ENCODE measurements at places on chromosomes 13 and 19.

- no peak for DNase-seq
Observed at GRCh38 chr19:9808855-9809824, 9.7 kb downstream of the FBXL12 start.

- no peak for DNase-seq
Observed at GRCh38 chr19:38252941-38253691, 3.1 kb downstream of the PPP1R14A start.

- no peak for DNase-seq
Observed at GRCh38 chr19:52735734-52736133, 890 bp upstream of the ZNF611 start.

DNA sequence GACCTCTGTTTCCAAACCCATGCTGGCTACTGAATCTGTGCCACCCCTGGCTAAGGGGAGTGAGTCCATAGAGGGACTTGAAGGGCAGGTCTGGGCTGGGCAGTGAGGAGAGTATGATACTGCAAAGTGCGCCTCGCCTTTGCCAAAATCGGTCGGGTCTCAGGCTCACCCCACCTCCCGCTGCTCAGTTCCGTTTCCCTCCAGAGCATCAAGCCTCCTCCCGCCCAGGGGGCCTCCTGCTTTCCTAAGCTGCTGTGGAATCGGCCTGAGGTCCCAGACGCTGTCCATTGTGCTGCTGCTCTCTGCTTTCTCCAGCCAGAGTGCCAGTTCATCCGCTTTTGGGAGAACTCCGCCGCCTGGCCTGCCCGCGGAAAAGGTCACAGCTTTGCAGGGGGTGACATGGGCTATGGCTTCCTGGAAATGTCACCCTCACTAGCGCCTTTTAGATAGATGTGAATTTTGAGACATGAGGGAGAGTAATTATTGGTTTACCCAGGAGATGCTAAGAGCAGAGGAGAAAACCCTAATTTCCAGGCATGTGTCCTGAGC is 1418.4 kb downstream of the UQCRFS1 start:
- no peak for DNase-seq

GRCh38 chr13:103349211-103349980 is 283.2 kb upstream of the SLC10A2 start:
- DNase-seq = no peak

- no peak for DNase-seq
Observed at GRCh38 chr19:3782903-3783302, 3.3 kb downstream of the MATK start.

DNA sequence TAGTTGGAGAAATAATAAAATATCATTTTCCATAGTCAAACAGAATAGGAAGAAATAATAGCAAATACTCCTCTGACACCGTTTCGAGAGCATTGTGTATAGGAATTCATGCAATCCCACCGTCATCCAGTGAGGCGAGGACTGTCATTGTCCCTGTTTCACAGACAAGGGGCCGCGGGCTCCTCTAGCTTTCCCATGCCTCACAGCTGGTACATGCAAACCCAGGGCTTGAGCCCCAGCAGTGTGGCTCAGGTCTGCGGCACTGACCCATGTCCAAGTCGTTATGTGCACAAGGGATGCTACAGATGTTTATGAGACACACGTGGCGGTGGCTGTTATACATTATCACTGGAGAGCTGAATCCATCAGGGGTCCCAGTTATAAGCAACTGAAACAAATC is 18.5 kb upstream of the ATP11A start:
- DNase-seq = no peak

GRCh38 chr13:48496271-48497161 is 36.4 kb downstream of the RCBTB2 start:
- no peak for DNase-seq

DNA sequence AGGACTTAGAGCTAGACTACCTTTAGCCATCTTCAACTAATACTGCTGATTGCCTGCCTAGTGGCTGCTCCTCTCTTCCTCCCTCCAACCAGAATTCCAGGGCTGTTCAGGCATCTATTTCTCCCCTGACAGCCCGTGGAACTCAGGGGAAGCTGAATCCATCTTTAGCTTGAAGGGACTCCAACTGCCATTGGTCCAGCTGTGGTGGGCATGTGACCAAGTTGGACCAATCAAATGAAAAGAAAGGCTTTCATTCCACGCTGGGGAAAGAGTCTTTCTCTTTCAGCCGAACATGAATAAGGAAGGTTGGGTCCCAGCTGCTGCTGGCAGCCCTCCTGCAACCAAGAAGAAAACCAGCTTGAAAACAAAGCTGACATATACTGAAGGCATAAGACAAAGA is 168.5 kb upstream of the OBI1 start:
- DNase-seq = no peak

DNA sequence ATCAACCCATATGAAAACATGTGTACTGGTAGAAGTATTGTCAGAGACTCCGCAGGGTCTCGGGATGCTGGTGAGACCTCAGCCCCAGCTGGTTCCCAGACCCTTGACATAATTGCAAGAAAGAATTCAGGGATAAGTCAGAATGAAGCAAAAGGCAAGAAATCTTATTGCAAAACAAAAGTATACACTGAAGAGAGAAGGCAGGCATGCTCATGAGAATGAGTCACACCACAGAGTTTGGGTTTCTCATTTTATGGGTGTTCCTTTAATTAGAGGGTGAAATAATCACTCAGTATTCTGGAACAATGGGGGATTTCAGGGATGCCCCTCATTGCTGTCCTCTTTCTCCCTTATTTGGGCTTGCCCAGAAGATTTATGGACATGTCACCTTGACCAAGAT is 1423.8 kb upstream of the MIR17HG start:
- DNase-seq = no peak

GRCh38 chr13:104625201-104625600 is 1559.0 kb upstream of the SLC10A2 start:
- no peak for DNase-seq

DNA sequence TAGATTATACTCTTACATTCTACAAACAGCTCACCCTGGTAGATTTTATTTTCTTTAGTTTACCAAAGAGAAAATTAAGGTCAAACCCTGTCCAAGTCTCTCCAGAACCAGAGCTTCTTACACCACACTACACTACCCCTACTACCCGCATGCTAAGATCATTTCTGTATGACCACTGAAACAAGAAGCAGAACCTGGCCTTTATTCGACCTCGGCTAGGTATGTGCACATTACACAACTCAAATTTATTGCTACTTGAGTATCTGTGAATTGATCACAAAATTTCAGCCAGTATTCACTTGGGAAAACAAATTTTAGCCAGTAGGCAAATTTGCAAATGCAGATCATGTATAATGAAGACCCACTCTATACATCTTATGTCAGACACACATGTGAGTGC is 2437.0 kb downstream of the PCDH9 start:
- DNase-seq = no peak

DNA sequence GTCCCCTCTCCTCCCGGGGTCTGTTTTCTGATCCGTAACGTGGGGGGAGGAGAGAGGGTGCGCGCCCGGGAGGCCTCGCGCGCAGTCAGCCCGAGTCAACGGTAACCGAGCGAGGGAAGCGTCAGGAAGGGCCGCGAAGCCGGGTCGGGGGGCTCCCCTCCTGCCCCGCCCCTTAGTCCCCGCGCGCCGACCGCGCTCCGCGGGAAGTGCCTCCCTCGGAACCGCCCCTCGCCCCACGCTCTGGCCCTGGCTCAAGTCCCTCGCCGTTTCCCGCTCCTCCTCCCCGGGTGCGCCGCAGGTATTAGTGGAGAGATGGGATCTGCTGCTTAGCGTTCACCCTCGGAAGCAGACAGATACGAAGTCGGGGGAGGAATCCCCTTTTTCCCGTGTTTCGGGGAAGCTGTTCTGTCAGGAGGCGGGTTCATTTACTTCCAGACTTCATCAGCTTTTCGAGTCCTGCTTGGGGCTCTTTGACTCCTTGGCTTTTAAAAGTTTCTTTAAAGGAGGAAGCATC is 770 bp downstream of the HNRNPM start:
- DNase-seq = peak; percentile 35

- no peak for DNase-seq
Observed at GRCh38 chr19:54345938-54346386, 7.0 kb upstream of the LILRA4 start.

- peak; percentile 67 for DNase-seq
Observed at GRCh38 chr13:73984949-73985691, 149.1 kb downstream of the KLF12 start.

DNA sequence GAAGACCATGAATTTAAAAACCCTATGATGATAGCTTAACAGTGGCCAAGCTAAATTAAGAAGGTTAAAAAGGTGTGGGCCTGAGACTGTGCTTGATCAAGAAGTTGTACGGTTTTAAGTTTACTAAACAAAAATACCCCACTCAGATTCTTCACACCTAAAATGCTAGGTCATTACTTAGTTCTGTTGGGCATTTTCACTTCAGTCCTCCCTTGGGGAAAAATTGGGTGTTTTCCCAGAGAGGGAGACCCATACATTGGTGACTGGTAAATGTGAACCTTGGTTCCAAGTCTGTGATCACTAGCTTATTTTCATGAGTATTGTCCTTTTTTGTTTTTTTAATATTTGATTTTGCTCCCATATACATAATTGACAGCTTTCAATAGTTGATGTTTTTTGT is 44.4 kb downstream of the MTUS2 start:
- no peak for DNase-seq

DNA sequence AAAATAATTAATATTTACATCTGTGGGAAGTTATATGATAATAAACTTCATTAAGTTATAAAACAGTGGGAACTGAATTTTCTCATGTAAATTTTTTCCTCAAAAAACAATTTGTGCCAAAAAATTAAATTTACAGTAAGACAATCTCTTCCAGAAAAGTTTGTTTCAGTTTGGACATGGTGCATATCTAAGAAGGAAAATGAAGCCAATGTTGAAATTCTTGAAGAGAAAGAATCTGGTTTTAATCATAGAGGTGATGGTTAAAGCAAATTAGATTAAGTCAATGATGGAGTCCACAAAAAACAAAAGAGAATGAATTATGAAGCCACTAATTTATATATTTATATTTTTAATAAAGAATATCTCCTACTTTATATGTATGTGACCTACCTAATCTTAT is 457.2 kb upstream of the SLITRK1 start:
- no peak for DNase-seq

GRCh38 chr13:80211566-80211965 is 129.4 kb downstream of the SPRY2 start:
- no peak for DNase-seq

- no peak for DNase-seq
Observed at GRCh38 chr19:17671906-17672305, 16.2 kb downstream of the UNC13A start.

DNA sequence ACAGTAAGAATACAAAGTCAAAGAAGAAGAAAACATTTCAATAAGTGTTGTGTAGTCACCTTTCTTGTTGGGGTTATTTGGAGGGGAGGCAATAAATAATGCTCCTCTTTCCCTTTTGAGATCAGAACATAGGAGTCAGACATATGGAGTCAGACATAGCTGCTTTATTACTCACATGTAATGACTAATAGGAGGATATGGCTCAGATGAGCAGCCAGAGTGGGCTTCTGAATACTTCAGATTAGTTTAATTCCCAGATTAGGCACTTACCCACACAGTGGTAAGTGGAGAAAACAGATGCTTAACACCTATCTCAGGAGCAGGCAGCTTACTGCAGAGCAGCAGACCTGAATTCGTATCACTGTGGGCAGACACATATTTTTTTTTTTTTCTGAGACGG is 31.7 kb upstream of the C1QTNF9B start:
- DNase-seq = no peak

DNA sequence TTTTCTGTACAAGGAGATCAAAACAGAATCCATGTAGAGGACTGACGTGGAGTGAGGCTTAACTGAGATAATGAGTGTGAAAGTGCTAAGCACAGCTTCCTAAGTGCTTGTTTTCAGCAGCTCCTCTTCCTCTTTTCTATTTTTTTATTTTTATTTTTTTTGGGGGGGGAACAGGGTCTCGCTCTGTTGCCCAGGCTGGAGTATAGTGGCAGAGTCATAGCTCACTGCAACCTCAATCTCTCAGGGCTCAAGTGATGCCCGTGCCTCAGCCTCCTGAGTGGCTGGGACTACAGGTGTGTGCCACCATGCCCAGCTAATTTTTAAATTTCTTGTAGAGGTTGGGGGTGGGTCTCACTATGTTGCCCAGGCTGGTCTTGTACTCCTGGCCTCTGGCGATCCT is 5.6 kb upstream of the FOSB start:
- no peak for DNase-seq

GRCh38 chr19:34220472-34221063 is 33.8 kb upstream of the GARRE1 start:
- DNase-seq = peak; percentile 25

DNA sequence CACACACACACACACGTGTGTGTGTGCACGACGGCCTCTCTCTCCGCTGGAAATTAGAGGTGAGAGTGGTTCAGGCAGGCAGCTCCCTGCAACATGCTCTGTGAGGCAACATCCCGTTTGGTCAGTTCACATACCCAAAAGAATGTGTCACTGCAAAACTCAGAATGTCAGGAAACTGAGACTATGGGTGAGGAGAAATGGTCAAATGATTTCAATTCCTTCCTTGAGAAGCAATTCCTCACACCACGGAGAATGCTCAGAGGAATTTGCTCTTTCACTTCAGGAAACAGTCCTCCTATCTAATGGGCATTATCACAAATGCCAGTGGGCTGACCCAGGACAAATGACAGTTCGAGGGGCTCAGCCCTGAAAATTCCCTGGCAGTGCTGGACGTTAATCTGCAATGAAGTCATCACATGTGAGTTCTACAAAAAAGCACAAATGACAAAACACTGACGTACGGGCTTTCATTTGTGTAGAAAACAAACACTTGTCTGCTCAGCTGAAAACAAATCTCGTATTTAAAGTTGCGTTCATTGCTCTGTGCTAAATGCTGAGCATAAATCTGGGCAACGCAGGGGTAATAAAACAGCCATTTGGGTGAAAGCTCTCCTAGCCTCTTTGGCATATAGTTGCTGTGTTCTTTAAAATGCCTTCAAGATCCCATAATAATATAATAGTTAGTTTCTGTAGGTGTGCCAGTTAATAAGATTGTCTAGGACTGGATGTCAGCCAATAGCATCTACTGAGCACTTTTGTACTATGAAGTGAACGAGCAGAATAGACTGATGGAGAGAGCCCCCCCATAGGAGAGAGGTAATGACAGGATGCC is 18.6 kb upstream of the LATS2 start:
- DNase-seq = no peak

GRCh38 chr13:111518161-111518792 is 197.8 kb downstream of the TEX29 start:
- DNase-seq = no peak

DNA sequence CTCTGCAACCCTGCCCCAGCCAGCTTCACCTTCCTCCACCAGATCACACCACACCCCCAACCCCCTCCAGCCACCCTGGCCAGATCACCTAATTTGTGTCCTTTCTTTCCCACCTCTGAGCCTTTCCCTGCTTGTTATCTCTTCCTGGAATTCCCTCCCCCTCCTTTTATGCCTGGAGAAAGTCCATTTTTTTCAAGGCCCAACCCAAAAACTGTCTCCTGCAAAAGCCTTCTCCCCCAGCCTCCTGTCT is 5.3 kb upstream of the TLE2 start:
- DNase-seq = no peak

- DNase-seq = no peak
Observed at GRCh38 chr13:113855012-113855921, 8.6 kb downstream of the GAS6 start.

DNA sequence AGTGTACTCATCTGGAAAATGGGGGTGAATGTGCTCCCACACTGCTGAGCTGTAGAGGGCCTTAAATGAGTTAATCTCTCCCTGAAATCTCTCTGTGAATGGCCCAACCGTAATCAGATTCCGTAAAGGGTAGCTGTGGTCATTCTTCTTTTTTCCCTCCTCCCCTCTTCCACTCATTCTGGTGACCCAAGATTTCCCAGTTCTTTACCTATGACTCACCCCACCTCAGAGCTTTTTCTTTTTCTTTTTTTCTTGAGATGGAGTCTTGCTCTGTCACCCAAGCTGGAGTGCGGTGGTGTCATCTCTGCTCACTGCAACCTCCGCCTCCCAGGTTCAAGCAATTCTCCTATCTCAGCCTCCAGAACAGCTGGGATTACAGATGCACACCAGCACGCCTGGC is 33.3 kb upstream of the MUC16 start:
- DNase-seq = no peak

All from T-helper 1 cell (primary cell).